ENCODE measurements at places on chromosomes 6 and 20.

- no peak for DNase-seq
These were observed 17.2 kb downstream of the TMEM200A start for GRCh38 chr6:130382872-130383490.

- no peak for DNase-seq
These were observed 10.4 kb upstream of the MANBAL start for GRCh38 chr20:37278966-37279590.

DNA sequence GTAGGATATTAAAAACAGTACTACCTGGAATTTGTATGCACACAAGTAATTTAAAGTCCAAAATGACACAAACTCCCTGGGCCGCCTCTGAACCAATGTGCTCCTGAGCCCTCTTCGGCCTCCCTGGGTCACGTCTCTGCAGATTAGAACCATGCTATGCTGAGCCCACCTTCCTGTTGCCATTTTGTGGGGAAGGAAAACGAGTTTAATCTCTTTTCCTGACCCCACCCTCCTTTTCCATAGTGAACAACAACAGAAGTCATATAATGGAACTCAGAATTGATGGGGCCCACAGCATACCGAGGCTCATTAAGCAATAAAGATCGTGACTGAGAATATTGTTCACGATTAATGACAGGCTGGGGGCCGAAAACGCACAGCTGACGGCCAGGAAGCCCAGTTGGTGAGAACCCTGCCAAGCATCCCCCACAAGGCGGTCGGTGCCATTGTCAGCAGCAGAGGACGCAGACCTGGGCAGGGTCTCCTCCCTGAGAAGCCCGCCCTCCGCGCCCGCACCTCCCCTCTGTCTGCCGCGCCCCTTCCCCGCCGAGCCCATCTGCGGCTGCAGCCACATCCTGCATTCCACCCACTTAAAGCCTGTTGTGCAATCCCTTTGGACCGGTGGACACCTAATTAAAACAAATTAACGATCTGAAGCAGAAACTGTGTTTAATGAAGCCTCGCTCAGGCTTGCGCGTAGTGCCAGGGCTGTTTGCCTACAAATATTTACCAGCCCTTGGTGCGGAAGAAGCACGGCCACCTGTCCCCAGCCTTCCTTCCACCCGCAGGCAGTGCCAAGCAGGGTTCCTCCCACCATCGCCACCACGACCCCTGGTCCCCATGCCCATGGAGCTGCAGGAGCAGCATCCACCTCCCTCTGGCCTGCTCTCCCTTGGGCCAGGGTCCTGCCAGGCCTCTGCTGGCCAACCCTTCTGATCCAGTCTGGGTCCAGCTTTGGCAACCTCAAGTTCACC is 68.1 kb downstream of the DLL1 start:
- peak; percentile 49 for DNase-seq

GRCh38 chr6:163572612-163573011 is 158.1 kb downstream of the QKI start:
- no peak for DNase-seq

GRCh38 chr6:113587078-113587699 is 270.0 kb upstream of the MARCKS start:
- no peak for DNase-seq

DNA sequence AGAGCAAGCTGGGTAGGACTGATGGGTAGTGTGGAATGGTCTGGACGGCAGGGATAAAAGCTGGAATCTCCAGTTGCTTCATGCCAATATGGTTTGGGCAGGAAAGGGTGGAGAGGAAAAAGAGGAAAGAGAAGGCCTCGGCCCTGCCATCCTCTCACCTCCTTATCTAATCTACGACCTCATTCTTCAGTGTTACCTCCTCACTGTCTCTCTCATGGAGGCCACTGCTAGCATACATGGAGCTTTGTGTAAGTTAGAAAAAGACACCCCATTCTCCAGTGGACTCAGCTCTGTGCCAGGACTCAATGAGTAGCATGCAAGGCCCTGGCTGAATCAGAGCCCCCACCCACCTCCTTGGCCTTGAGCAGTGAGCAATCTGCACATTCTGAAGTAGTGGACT is 6.1 kb upstream of the ARID1B start:
- DNase-seq: no peak

- DNase-seq: no peak
These were observed 353.8 kb downstream of the ARHGAP18 start for GRCh38 chr6:129356129-129356528.
